NCI-H526 treated with DMSO at 0.1 percent for 48 hours (cell line): ENCODE measurements at places on chromosomes 7 and 10.

DNA sequence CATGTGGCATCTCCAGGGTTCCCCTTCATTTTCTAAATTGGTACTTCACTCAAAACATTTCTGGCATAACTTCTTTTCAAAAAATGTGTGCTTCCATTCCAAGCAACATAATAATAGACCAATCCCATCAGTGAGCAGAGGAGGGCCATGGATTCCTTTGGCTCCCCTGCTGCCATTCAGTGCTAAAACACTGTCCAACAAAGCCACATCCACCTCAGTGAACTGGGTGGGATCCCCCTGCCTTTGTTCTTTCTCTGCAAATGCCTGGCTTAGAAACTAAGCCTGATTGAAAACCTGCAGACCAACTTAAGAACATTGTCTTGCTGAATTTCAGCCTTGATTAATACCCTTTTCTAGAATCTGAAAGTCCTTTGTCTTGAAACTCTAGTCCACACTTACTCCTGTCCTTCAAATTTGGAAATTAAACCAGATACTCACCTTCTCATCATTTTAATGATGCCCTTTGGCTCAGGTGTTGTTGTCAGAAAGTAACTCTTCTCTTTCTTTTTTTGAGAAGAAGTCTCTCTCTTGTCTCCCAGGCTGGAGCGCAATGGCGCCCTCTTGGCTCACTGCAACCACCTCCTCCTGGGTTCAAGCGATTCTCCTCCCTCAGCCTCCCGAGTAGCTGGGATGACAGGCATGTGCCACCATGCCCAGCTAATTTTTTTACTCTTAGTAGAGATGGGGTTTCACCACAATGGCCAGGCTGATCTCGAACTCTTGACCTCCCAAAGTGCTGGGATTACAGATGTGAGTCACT lies 132.3 kb downstream of the PLXNA4 start:
- DNase-seq = no peak

GRCh38 chr10:103871006-103871405 lies 15.6 kb upstream of the SH3PXD2A start:
- no peak for DNase-seq

GRCh38 chr7:131524115-131524514 lies 32.3 kb downstream of the PODXL start:
- DNase-seq = no peak

DNA sequence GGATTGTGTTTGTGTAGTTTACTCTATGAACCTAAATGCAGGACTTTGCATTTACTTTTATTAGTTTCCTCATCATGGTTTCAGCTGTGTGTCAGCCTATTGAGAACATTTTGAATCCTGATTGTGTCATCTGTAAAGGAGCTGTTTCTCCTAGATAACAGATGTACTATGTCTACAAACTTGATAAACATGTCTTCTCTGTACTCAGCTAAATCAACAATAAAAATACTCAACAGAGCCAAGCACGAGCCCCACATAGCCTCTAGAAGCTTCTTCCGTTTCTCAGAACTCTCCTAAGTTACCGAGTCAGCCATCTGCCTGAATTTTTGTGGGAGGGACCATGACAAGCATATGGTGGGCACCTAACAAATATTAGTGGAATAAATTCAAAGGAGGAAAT lies 234.7 kb downstream of the SKAP2 start:
- DNase-seq = no peak

- no peak for DNase-seq
These were observed 166.6 kb downstream of the INHBA start for GRCh38 chr7:41536122-41536872.

GRCh38 chr7:122736183-122736582 lies 33.5 kb upstream of the RNF148 start:
- DNase-seq = no peak

DNA sequence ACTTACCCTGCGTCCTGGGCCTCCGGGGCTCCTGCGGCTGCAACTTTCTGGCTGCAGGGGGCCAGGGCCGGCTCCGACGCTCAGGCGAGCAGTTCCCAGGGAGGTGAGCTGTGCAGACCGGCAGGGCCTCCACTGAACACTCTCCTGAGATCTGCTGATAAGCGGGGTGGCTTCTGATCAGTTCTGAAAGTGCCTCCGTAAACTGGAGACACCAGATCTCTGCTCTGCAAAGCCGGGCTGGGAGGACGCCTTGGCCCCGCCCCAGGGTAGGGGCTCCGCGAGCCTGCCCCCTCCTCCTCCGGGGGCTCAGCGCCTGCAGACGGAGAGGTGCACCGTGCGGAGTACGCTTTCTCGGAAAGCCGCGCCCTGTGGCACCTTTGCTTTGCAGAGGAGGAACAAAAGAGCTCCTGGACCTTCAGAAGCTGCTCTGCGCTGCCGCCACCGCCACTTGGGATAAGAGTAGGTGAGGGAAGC lies 141.3 kb upstream of the VKORC1L1 start:
- DNase-seq = peak; percentile 42

DNA sequence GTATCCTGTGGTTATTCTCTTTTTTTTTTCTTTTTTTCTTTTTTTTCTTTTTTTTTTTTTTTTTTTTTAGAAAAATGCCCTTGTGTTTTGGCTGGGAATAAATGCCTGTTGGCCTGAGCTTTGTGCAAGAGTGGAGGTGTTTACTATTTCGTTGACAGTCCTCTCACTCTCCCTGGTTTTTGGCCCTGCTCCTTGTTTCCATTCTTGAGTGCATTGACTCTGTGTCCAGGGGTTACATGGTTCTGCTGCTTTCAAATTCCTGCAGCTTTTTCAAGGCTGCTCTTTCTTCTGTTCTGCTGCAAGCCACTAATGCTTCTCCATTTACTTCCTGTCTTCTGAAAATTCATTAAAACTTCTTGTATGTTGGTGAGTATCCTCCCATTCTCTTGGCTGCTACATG lies 59.7 kb upstream of the TBX20 start:
- DNase-seq = no peak

DNA sequence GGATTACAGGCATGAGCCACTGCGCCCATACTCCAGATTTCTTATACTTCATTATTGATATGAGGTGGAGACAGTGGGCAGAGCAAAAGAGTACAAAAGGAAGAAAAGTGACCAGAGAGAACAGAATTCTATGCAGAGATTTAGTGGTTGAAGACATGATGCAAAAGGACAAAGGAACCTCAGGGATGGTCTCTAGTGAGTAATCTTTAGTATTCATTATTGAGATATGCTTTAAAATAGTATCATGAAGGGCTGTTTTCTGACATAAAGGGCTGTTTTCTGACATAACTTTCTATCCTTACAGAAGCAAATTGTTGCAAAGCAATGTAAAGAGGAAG lies 81.2 kb upstream of the OIT3 start:
- no peak for DNase-seq

DNA sequence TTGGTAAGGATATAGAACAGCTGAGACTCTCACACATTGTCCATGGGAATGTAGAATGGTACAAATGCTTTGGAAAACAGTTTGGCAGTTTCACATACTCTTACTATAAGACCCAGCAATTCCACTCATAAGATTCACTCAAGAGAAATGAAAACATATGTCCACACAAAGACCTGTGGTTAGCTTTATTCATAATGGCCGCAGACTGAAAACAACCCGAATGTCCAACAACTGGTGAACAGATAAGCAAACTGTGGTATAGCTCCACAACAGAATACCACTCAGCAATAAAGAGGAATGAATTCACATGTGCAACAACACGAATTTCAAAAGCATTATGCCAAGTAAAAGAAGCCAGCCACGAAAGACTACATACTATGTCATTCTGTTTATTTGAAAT lies 33.5 kb upstream of the CUL1 start:
- DNase-seq = no peak
